ENCODE measurements at places on chromosomes 2 and 18.
A peak's percentile ranks its signal among the peaks of the same experiment; 100 is the strongest.

DNA sequence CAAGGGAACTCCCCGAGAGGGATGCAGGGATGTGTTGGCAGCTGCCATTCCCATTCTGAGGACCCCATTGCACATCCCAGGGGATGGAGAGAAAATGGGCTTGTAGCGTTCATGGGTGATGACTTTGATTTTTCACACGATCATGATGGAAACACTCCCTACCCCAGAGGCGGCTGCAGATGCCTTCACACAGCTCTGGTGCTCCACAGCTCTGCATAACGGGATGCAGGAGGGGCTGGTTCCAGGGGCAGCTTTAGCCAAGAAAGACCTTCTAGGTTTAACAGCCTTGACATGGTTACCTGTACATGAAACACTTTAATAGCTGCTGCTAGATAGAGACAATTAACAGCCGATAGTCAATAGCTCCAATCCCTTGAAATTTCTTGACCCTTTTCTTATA lies 88.7 kb downstream of the TPO start:
- no peak for DNase-seq

- DNase-seq, result no peak
These were observed 98.3 kb downstream of the MEIS1 start for GRCh38 chr2:66532972-66533868.

DNA sequence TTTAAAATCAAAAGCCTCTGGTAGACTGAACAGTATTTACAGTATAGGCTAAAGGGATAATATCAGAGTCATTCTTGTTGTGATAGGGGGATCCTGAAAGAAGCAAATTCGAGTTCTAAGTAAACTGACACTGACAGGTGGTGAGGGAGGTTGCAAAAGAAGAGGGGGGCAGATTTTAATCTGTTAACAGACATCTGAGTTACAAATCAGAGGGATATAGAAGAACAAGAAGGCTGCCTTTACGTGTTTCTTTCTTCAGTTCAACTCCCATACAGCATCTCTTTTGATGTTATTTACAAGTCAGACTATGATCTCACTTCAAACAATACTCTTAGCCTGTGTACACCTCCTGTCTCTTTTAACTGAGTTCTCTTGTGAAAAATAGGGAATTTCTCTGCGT lies 16.3 kb upstream of the ITGA4 start:
- DNase-seq, result no peak

- DNase-seq, result no peak
These were observed 94.8 kb upstream of the SMAD7 start for GRCh38 chr18:49045585-49045984.

DNA sequence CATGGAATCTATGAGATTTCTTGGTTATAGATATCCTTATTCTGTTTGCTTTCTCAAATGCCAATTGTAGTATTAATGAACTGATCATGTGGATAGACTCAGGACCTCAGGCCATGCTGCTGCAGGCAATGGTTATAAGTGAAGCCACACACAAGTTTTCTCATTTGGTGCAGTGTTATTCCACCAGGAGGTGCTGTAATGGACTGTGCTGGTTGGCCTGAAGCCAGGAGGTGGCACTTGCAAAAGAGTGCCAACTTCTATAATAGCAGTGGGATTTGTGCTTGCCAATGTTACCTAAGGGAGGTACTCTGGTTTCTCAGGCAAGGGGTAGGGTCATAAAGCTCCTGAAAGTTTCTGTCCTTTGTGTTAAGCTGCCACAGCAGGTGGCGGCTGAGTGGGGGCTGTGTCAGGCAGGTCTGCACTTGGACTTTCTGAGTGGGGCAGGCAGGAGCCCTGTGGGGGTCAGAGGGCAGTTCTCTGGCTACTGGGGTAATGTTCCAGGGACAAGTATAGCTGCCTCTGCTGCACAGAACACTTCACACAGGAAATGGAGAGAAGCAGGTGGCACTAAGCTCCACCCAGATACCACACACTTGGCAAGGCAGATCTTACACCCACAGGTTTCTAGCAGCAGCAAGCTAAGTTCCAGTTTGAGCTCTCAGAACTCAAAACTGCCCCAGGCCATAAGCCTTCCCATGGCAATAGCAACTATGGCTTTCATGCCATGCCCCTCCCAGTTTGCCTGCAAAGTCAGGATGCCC lies 352.6 kb upstream of the CWC22 start:
- DNase-seq, result no peak

DNA sequence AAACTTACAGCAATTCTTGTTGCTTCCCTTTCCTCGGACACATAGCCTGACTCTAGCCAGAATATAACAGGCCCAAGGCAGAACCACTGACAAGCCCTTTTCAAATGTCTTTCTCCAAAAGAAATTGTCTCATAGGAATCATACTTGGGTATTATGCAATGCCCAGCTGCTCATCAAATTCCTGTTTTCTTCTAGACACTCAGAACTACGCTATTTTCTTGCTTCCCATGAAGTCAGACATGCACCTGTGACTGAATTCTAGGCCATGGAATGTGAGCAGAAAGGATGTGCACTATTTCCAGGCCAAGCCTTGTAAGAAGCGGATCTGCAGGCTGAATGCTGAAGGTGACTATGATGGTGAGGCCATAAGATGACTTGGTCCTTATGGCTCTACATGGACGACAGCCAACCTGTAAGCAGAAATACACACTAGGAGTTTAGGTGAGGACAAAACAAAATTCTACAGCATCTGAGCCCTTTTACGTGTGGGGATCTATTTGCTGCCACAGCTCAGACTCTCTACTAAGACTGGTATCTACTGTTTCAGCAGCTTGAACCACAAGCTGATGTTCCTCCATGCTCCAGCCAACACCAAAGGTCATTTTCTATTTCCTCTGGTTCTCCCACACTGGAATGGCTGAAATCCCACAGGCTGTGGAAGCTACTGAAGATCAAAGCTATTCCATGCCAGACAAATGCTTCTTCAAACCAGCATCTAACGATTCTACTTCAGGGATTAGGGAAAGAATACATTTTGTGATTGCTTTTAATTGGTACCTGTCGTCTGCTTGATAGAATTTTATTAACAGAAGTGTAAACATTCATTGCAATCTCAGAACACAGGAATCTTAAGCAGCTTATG lies 378.7 kb downstream of the RBM43 start:
- DNase-seq, result no peak

DNA sequence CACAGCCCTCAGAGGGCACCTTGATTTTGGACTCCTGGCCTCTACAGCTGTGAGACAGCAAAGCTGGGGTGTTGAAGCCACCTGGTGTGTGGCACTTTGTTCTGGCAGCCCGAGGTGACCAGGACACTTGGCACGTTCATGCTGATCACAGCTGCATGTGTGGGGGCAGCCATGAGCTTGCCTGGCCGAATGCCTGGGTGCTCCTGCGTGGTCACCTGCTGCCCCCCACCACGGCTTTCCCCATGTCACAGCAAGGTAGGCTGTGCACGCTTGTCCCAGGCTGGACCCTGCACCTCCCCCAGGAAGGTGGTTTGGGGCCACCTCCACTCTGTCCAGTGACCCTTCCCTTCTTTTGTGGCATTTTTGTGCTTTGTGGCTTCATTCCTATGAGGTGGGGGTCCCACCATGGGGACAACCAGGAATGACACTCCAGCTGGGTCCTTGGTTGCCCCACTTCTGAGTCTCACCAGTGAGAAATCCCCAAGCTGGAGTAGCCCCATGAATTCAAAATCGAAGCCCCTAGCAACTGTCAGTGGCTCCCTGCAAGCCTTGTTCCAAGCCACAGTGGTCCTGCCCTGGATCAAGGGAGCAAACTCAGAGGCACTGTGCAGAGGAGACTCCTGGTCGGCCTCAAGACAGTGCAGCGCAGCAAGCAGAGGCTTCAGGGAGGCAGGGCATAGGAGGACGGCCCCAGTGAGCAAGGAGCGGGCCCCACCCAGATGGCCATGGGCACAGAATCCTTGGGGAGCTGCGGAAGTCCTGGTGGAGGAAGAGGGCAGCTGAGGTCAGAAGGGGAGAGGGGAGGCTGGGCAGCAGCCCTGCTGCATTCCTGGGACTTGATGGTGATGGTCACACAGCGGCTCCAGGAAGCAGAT lies 121.4 kb upstream of the HS6ST1 start:
- DNase-seq, result no peak

- DNase-seq, result no peak
These were observed 141.6 kb upstream of the GLI2 start for GRCh38 chr2:120593921-120594686.

DNA sequence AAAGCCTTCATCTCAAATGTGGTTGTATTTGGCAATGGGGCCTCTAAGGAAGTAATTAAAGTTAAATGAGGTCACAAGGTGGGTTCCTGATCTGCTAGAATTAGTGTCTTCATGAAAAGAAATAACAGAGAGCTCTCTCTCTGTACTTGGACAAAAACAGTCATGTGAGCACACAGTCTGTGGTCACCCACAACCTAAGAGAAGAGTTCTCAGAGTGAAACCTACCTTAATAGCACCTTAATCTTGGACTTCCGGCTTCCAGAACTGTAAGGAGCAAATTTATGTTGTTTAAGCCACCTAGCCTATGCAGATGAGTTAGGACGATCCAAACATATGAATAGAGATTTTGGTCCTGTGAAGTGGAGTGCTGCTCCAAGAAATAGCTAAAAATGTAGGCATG lies 758.9 kb downstream of the LRRTM4 start:
- no peak for DNase-seq

DNA sequence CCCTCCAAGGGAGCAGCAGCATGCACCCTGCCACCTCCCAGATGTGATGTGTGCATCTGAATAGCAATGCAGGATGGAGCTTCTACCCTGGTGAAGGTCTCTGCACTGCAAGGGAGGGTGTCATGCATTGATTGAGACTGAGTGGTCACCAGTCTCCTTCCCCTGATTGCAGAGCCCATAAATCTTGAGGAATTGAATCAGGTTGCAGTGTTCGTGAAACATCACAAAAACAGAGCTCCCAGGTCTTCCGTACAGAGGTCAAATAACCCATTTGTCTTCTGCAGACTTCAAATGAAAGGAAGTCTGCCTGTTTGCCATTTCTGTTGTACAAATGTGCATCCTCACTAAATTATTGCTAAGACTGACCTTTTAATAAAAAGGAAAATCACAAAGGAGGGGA lies 136.8 kb downstream of the WDSUB1 start:
- no peak for DNase-seq

DNA sequence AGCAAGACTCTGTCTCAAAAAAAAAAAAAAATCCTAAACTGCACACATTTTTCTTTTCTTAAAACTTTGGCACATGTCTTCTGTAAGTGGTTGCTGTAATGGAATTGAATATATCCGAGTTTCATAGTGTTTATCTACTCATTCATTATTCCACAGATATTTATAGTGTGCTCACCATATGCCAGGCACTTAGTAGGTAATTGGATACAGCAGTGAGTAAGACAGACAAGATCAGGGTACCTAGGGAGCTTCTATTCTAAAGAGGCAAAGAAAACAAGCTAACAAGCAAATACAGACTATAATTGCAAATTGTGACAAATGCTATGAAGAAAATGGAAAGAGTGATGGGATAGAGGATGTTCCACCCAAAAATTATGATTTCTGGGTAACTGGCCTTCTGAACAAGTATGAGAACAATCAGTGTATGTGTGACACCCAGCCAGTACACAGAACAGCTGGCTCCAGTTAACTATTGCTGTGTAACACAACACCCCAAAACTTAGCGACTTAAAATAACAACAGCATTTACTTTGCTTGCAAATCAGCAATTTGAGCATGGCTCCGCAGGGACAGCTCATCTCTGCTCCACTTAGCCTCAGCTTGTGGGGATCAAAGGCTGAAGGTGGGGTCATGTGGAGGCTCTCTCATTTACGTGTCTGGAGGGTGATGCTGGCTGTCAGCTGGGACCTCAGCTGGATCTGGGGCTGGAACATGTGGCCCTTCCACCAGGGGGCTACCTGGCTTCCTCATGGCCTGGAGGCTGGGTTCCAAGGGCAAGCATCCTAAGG lies 224.9 kb downstream of the INSIG2 start:
- no peak for DNase-seq

DNA sequence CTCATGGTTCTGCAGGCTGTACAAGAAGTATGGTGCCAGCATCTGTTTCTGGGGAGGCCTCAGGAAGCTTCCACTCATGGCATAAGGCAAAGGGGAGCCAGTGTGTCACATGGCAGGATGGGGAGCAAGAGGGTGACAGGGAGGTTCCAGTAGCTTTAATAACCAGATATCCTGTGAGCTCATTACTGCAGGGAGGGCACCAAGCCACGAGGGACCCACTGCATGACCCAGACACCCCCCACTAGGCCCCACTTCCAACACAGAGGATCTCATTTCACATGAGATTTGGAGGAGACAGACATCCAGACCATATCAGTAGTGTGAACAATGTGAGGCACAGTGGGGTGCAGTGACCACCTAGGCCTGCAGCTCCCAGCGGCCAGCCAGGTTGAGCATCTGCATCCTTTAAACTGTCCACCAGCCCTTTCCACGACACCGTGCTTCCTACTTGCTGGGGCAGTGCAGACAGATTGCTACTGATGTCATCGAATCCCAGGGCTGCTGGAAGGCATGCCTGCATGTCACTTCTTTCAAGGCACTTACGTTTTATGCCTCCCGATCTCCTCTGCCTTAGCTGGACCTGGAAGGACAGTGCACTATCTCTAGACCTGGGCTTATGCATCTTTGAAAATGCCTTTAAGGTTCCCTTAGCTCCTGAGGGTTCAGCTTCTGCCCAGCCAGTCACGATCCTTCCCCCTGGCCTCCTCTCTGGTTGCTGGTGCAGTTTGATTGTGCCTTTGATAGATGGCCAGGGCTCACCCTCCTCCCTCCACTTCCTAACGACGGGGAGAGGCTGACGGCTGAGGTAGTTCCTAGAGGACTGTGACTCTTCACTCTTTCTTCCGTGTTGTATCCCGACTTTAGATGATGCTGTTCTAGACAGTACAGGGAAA lies 174.3 kb downstream of the FAM210A start:
- DNase-seq, result no peak

DNA sequence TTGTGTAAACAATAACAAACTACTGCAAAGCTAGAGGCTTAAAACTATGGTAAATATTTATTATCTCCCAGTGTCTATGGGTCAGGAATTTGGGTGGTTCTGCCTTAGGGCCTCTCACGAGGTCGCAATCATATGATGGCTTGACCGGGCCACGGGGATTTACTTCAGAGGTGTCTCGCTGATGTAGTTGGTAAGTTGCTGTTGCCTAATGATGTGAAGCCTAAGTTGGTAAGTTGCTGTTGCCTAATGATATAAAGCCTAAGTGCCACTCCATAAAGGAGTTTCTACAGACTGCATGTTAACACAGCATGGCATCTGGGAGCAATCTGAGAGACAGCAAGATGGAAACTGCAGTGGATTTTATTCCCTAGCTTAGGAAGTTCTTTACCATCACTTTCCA lies 35.8 kb downstream of the FMNL2 start:
- no peak for DNase-seq

- DNase-seq, result peak; percentile 25
These were observed 5.5 kb downstream of the CEBPZOS start for GRCh38 chr2:37201766-37202165.
